ENCODE measurements at places on chromosomes 4 and X.

DNA sequence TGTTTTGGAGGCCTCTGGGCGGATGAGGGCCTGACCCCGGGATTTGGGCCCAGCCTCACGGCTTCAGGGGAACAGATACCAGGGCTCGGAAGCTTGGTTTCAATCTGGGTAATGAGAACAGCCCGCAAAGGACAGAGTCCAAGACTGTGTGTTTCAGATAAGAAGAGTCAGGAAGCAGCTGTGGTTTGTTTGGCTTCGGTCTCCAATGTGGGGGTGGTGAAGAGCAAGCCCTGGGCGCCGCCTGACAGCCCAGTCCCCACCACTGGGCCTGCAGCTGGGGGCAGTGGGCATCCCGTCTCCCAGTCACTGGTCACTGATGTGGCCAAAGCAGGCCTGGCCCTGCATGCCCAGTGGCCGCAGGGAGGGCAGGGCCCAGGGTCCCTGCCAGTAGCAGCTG, 9.1 kb downstream of the WFS1 start:
- DNase-seq, result no peak

- no peak for DNase-seq
Measured at GRCh38 chr4:94419956-94420355, 31.8 kb upstream of the PDLIM5 start.

DNA sequence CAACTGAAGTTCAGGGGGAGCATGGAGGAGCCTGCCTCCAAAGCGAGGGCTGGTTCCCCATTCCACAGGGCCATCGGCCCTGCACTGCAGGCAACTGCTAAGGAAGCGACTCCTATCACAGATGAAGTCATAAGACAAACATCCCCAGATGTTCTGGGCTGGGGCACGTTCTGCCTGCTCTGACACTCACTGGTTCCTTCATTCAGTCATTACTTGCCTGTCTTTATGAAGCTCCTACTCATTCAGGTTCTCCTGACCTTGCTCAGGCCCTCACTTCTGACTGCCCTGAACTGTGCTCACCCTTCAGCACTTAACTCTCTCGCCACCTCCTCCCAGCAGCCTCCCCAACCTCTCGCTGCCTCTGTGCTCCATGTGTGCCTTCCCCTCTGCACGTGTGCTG, 2.5 kb upstream of the SLC2A9 start:
- no peak for DNase-seq

- no peak for DNase-seq
Measured at GRCh38 chrX:107571296-107571998, 56.9 kb upstream of the PRPS1 start.

DNA sequence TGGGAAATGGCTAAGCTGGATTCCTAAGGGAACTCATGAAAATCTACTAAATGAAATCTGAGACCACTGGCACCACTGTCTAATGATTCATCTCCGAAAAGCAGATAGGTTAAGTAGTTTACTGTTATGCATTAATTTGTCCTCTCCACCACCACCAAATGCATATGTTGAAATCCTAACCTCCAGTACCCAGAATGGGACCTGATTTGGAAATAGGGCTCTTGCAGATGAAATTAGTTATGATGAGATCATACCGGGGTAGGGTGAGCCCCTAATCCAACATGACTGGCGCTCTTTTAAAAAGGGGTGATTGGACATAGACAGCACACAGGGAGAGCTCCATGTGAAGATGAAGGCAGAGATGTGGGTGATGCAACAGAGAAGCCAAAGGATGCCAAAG, 124.9 kb upstream of the GUCY1A1 start:
- DNase-seq, result no peak

GRCh38 chr4:112381996-112382692, 85.0 kb downstream of the ALPK1 start:
- no peak for DNase-seq

DNA sequence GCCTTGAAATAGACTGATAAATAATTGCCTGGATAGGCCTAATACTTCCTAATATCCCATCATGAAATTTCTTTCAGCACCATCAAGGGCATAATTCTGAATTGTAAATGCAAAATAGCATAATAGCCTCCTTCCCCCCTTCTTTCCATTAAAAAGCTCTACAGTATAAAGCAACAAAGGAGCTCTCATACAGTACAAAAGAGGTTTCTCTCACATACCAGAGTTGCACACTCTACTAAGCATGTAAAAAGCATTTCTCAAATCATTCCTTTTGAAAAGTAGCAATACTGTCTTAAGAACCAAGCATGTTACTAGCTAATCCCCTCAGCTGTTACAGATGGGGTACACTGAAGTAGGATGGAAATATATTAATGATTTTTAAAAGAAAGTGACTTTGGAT, 509.0 kb downstream of the KLHL13 start:
- DNase-seq, result no peak

GRCh38 chr4:115851918-115852766, 738.7 kb upstream of the NDST4 start:
- DNase-seq, result no peak

- no peak for DNase-seq
Measured at GRCh38 chr4:177302371-177303100, 7.1 kb upstream of the NEIL3 start.

GRCh38 chr4:21420166-21420565, 528.4 kb downstream of the KCNIP4 start:
- no peak for DNase-seq

- DNase-seq, result no peak
Measured at GRCh38 chrX:67718926-67719325, 175.1 kb downstream of the AR start.

- no peak for DNase-seq
Measured at GRCh38 chr4:145501051-145501660, 19.5 kb downstream of the SMAD1 start.

DNA sequence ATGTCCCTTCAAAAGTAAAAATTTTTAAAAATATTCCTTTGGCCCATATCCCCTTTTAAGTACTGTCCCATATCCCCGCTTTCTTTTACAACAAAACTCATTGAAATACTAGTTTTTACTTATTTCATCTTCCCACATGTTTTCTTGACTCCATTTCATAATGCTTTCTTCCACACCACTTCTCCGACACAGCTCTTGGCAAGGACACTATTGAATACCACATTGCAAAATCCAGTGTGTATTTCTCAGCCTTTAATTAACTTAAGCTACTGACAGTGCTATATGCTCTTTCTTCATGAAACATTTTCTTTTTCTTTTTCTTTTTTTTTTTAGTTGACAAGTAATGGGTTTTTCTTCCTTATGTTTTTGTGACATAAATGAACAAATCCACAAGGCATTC, 28.8 kb downstream of the PRDM8 start:
- DNase-seq, result no peak

DNA sequence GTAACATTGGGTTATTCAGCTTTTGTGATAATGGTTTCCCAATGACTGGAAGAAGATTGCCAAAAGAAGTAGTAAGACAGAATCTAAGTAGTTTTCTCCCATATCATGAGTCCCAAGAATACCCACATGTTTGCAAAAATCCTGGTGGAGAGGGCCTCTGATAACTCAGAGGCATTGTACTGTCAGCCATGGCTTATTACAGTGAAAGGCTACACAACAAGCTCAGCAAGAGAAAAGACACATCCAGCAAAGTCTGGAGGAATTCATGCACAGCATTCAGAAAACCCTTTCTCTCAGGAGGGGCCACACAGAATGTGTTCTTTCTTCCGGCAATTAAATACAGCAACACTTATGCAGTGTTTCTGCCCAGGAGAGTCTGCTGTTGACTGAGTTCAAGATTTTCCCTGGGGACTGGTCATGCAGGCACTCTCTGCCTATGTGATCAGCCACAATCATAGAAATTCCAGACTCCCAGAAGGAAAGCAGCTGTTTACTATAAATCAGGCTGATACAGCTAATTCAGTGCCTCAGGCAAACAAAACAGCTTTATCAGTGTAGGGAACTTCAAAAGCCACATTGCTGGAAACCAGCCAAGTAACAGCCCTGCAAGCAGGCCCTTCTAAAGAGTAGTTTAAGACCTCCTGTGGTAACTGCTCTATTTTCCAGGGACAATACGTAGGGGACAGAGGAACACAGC, 937.1 kb downstream of the CCSER1 start:
- DNase-seq, result no peak

- no peak for DNase-seq
Measured at GRCh38 chr4:153189016-153189801, 15.0 kb upstream of the TRIM2 start.

GRCh38 chr4:109969087-109969486, 56.4 kb downstream of the EGF start:
- DNase-seq, result no peak

DNA sequence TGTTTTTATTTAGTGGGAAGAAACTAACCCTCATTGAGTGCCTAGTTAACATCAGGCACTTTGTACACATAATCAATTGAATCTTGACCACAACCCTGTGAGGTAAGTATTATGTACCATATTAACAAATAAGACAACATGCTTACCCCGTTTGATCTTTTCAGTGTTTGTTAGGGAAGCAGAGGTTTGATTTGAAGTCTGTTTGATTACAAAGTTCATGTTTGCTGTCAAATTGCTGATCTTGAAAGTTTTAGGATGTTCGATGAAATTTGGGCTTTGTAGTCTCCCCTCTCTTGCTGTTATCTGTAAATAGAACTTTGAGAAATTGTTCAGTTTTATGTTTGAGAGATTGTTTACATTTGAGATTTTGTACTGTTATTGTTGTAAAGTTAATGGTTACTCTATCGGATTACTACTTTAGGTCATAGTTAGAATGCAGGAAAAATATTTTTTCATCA, 13.4 kb upstream of the ADH4 start:
- no peak for DNase-seq

- no peak for DNase-seq
Measured at GRCh38 chr4:3267576-3268394, 18.8 kb downstream of the MSANTD1 start.

- no peak for DNase-seq
Measured at GRCh38 chr4:2255501-2256155, 6.3 kb downstream of the MXD4 start.

GRCh38 chrX:15405846-15406245, 21.6 kb upstream of the VEGFD start:
- DNase-seq, result no peak

- DNase-seq, result no peak
Measured at GRCh38 chr4:103648541-103648940, 71.2 kb downstream of the TACR3 start.

GRCh38 chr4:128371876-128372275, 84.3 kb upstream of the PGRMC2 start:
- DNase-seq, result no peak

DNA sequence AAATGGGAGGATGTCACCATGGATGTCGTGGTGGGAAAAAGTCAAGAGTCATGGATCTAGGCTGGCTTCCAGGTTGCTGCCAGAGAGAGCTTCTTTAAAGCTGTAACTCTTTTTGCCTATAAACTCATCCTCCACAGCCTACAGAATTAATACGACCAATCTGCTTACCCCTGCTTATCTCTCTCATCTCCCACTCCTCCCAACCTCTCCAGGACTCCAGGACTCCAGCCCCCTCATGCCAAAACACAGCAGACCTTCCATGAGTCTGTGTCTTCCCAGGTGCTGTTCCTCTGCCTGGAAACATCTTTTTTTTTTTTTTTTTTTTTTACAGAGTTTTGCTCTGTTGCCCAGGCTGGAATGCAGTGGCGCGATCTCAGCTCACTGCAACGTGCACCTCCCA, 15.3 kb upstream of the SLC10A4 start:
- no peak for DNase-seq

DNA sequence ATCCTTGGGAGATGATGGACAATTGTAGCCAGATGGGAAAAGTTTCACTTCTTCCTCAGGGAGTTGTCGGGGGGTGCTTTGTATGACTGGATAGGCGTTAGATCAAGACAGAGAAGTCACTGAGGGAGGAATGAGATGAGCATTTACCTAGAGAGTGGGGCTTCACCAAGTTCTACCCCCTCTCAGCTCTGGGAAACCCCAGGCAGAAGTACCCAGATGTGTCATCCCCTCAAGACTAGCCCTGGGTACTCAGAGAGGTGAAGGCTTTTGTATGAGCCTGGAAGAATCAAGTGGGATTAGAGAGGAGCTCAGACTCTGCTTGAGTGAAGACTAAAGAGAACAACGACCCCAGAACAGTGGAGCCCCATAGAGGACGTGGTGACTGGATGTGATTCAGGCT, 1.9 kb downstream of the MAGEB1 start:
- DNase-seq, result no peak

GRCh38 chr4:123083646-123084045, 161.2 kb upstream of the NUDT6 start:
- DNase-seq, result no peak

DNA sequence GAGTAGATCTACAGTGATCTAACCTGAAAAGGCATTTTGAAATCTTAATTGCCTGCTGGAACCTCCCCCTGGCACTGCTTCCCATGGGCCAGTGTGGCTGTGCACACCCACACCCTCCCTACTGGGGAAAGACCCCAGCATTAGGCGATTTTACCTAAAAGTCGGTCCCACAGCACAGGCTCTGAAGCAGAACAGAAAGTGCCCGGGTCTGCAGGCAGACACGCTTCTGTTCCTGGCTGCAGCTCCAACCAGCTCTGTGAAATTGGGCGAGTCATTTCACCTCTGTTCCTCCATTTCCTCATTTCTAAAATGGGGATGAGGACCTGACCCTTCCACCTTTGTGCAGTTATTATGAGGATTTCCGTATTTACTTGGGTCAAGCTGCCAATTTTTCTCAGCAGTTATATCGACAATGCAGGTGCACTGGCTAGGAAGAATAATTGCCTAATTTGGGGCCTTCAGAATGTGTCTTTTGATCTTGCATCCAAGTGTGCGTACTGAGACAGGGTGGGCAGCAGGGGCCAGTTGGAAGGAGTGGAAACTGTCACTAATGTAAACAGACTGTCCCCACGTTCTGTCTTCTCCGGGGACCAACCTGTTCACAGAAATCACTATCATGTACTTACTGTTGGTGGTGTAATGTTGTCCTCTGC, 7.1 kb downstream of the KLF3 start:
- no peak for DNase-seq

GRCh38 chrX:148507418-148507817, 7.0 kb downstream of the AFF2 start:
- no peak for DNase-seq

DNA sequence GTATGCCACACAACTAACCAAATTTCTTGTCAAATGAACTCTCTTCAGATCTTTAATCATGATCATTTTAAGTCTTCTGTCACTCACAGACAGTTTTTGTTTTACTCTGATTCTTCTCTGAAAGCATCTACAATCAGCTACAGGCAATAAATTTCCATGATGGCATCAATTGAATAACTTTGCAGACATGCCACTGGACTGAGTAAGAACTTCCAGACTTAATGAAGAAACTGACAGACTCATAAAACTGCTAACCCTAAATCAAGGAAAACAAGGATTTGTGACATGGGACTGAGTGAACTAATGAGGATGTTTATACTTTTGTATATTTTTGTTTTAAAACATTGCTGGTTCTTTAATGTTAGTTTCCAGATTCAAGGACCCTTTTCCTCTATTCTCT, 5.5 kb upstream of the PPP1R2C start:
- no peak for DNase-seq

GRCh38 chr4:83473966-83474365, 10.9 kb downstream of the ABRAXAS1 start:
- DNase-seq, result no peak

GRCh38 chrX:10474510-10474909, 145.9 kb downstream of the MID1 start:
- DNase-seq, result no peak

GRCh38 chrX:101550362-101550750, at the start of gene ARMCX1:
Gene ARMCX1 (plus strand): TSS chrX:101550547. CDS start chrX:101552931, 2,384 bp downstream.
- DNase-seq, result no peak
